RKO (cell line): ENCODE measurements at places on chromosomes 2 and 18.

DNA sequence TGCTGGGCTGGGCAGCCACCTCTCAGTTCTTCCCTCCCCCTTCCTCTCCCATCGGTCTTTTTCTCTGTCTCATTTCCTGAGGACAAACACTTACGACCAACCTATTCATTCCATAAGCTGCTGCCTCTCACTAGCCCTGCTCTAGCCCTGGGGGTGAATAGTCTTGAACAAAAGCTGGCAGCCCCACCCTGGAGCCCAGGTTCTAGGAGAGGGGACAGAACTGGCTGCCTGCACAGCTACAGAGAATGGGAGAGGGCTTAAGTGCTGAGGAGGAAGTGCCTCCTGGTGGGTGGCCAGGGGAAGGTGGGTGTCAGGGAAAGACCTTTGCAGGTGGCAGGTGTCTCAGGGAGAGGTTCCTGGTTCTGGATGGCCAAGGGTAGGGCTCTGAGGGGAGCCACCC lies 22.8 kb downstream of the ANO7 start:
- DNase-seq, result no peak

GRCh38 chr18:67417864-67418523 lies 98.5 kb downstream of the DSEL start:
- peak; percentile 66 for DNase-seq

GRCh38 chr18:55153346-55153745 lies 194.1 kb upstream of the CCDC68 start:
- no peak for DNase-seq

GRCh38 chr18:54358495-54359040 lies 862 bp downstream of the C18orf54 start:
- peak; percentile 43 for DNase-seq

DNA sequence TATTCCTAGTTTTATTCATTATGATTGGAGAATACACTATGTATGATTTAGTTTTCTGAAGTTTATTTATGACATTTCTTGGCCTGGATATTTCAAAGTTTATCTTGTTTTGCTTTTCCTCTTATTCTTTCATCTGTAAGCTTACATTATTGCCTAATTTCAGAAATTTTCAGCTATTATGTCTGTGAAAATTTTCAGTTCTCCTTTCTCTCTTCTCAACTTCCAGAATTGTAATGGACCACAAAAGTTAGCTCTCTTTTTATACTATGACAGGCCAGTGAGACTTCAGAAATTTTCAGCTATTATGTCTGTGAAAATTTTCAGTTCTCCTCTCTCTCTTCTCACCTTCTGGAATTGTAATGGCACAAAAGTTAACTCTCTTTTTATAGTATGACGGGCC lies 97.2 kb upstream of the SCN7A start:
- no peak for DNase-seq

- no peak for DNase-seq
These were observed 162.6 kb upstream of the SIX3 start for GRCh38 chr2:44778671-44779476.

DNA sequence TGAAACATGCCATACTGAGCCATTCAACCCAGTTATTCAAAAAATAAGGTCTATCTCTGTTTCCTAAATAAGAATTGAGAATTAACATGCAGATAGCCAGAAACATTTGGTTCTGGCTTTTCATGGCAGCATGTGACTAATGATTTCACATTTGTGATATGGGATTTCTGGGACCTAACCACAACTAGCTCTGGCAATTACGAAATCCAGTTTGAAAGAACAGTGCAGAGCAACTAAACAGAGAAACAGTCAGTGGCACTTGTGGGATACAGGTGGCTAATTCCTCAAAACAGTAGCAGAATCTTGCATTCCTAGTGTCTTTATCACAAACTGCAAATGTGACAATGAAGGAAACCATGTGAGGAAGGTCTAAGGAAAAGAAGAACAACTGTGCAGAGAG lies 637.8 kb upstream of the CHAC2 start:
- DNase-seq, result no peak

DNA sequence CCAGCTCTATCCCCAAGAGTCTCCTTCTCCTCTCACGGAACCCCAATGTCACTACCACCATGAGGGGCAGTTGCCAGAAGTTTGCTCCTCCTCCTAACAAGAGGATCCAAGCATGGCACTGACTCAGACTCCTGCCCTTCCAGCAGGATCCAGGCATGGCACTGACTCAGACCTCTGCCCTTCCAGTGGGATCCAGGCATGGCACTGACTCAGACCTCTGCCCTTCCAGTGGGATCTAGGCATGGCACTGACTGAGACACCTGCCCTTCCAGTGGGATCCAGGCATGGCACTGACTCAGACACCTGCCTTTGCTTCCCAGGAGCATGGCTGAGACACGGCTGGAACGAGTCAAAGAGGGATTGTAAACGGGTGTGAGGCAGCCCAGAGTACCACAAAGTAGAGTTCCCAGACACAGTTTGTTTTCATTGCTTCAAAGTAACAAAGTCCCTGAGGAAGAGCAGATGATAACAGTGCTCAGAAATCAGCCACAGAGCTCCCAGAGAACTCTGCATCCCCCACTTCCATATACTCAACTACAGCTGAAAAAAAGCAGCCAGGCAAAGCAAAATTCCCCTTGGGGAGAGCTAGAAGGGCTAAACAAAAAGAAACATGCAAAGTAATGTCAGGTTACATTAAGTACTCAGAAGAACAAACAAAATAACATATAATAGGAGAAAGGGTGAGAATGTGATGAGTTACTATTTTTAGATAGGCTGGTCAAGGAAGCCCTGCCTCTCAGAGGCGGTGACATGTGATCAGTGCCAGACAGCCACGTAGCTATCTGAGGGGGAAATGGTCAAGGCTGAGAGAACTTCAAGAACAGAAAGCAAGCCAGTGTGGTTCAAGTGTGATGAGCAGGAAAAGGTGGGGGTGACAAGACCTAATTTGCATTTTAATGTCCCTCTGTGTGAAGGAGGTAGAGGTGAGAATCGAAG lies 3.0 kb downstream of the BUB1 start:
- DNase-seq, result peak; percentile 83

- no peak for DNase-seq
These were observed 791.4 kb upstream of the FANCL start for GRCh38 chr2:59032499-59032898.

- no peak for DNase-seq
These were observed 50.9 kb downstream of the MARCO start for GRCh38 chr2:118992740-118993391.

GRCh38 chr2:23354554-23354953 lies 30.4 kb upstream of the KLHL29 start:
- no peak for DNase-seq

- no peak for DNase-seq
These were observed 4.4 kb downstream of the C2orf92 start for GRCh38 chr2:97673915-97674283.

DNA sequence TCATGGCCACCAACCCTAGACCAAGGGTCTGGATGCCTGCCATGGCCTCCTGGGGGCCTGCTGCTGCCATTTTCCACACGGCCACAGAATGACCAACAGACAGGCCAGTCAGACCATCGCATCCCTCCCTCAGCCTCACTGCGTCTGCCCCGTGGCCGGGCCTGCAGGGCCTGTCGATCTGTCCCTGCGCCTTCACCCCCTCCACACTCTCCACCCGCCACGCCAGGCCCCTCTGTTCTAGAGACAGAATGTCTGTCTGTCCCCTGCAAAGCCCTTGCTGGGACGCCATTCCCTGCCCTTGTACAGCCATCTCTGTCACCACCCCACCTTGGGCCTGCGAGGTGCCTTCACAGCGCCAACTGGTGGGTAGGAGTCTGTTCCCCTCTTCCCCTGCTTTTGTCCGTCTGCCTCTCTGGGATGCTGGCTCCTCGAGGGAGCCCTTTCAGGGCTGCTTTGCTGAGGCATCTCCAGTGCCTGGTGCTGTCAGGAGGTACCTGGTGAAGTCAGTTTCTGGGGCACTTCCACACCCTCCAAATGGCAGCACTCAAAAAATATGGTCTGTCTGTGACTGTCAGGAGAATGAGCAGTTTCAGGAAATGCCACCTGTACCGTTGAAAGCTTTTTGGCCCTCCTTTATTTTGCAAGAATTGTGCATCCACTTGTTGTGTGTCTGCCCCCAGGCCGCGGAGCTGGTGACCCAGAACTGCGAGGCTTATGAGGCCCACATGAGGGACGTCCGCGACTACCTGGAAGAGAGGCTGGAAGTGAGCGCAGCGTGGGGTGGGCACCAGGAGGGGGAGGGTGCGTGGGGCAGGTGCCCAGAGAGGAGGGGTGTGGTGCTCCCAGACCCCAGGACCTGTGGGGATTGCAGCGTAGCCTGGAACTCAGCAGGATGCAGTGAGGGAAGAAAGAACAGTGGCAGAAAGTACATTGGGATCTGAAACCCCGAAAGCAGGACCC lies 6.7 kb upstream of the ESPNL start:
- no peak for DNase-seq

DNA sequence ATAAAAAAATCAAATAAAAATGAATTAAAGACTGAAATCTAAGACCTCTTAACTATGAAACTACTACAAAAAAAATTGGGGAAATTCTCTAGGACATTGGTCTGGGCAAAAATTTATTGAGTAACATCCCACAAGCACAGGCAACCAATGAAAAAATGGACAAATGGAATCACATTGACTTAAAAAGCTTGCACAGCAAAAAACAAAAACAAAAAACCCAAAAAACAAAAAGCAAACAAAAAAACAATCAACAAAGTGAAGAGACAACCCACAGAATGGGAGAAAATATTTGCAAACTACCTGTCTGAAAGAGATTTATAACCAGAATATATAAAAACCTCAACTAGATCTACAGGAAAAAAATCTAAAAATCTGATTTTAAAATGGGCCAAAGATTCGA lies 63.4 kb upstream of the CHN1 start:
- no peak for DNase-seq

GRCh38 chr2:140998017-140998416 lies 1132.8 kb downstream of the LRP1B start:
- no peak for DNase-seq

DNA sequence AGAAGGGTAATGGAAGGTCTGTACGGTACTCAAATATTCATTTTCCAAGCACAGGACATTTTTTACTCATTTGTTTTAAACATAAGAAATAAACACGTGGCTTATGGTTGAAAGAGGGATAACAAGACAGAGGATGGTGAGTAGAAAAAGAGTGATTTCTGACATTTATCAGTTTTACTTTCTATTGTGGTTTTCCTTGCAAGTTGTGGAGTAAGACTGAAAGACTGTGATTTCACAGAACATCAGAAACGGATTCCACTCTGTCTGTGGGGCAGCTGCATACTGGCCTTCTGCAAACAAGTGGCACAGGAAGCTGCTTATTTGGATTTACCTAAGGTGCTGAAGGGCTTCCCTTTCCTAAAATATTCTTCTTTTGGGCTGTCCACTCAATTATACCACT lies 122.2 kb upstream of the ITGB6 start:
- no peak for DNase-seq

GRCh38 chr18:55444536-55444935 lies 143.5 kb downstream of the TCF4 start:
- DNase-seq, result no peak

GRCh38 chr2:36389577-36389976 lies 34.0 kb downstream of the CRIM1 start:
- no peak for DNase-seq

DNA sequence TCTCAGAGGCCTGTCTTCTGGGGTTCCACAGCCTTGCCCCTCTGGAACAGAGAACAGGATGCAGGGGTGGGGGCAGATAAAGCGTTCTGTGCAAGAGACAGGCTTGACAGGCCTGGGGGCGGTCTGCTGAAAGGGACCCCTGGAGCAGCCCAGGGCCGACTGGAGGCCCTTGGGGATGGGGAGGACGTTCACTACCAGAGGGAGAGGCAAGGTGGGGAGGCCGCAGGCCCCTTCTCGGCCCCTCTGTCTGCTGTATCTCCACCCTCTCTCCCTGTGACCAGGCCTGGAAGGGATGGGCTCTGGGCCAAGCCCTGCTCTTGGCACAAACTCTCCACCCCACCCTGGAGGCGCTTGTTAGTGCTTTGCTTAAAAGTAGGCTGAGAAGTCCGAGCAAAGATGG lies 27.3 kb upstream of the INHBB start:
- no peak for DNase-seq

GRCh38 chr2:26636935-26637334 lies 4.2 kb downstream of the CIB4 start:
- DNase-seq, result no peak

DNA sequence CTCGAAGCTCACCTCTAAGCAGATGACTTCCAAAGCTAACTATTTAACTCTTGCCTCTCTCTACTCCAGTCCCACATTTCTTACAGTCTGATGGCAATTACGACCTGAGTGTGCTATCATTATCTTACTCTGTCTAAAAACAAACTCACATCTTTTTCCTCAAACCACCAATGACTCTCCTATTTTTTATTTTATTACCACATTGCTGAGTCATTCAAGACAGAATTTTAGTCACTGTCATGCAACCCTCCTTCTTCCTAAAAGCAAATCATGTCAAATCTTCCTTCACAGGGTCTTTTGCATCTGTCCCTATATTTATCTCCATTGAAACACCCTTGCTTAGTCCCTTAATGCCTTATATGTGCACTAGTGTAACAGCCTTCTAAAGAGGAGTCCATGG lies 34.6 kb upstream of the C2orf15 start:
- no peak for DNase-seq

DNA sequence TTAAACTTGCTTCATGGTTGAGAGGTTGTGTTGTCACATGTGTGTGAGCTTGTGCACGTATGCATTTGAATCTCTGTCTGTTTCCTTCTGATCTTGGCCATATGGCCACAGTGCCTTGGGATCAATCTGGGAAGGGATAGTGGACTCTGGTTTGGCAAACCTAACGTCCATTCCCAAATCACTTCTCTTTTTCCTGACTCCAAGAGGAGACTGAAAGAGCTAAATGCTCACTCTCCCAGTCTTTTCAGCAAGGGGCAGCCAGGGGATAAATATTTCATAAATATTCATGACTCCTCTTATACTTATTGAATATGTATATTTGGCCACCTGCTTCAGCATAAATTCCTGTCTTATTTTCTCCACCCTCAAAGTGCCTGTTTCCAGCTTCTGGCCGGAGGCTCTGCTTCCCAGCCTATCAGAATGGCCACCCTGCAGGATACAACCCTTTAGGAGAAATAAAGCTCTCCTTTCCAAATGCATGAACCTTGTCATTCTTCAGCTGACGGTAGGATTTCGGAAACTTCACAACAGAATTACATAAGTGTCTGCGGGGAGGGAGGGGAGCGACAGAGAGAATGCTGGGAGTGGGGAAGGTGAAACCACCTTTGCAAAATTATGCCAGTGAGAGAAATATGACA lies 112.2 kb upstream of the COPS8 start:
- no peak for DNase-seq

GRCh38 chr2:104758199-104758620 lies 95.7 kb upstream of the POU3F3 start:
- no peak for DNase-seq

- DNase-seq, result peak; percentile 7
These were observed 310.4 kb upstream of the CCDC68 start for GRCh38 chr18:55269622-55270021.

DNA sequence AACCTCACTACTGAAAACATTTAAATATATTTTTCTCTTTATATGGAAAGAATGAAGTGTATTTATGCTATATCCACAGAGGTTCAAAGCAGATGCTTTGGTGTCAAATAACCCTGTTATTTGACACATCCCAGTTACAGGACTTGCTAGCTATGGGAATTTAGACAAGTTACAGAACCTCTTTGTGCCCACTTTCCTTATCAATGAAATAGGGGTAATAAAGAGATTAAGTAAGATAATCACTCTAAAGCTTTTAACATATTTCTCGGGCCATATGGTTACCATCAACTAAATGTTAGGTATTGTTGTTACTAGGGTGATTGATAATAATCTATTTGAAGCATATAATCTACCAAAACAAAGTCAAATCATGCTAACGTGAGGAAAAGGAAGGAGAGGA lies 1660.6 kb upstream of the NXPH2 start:
- DNase-seq, result no peak

- no peak for DNase-seq
These were observed 120.5 kb upstream of the CCDC68 start for GRCh38 chr18:55079481-55080355.
